ENCODE measurements at places on chromosomes 5 and 9. TPM values are rescaled to one million over a fixed set of nuclear protein-coding genes. Genes with fewer than 3 reads are reported as not detected.
A peak's percentile ranks its signal among the peaks of the same experiment; 100 is the strongest.

DNA sequence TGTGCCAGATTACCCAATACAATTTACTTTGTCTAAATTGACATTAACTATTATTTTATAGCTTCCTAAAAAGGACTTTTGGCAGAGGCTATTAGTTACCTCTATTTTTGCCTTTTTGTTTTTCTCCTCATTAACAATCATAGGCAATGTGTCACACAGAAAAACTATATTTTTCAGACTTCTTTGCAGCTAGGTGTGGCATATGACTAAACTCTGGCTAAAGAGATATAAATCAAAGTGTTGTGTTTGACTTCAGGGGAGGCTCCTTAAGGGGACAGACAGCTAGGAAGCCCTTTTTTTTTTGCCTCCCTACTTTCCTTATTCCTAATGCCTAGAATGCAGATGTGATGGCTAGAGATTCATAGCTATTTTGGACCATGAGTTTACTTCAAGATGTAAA, 19.7 kb upstream of the GCNT4 start:
- H3K27ac ChIP-seq = no peak overlapping the region
- no peaks in the 10 kb centered on the region for H3K36me3 ChIP-seq
- DNase-seq = no peak
- H3K4me1 ChIP-seq = no peaks in the 10 kb centered on the region

DNA sequence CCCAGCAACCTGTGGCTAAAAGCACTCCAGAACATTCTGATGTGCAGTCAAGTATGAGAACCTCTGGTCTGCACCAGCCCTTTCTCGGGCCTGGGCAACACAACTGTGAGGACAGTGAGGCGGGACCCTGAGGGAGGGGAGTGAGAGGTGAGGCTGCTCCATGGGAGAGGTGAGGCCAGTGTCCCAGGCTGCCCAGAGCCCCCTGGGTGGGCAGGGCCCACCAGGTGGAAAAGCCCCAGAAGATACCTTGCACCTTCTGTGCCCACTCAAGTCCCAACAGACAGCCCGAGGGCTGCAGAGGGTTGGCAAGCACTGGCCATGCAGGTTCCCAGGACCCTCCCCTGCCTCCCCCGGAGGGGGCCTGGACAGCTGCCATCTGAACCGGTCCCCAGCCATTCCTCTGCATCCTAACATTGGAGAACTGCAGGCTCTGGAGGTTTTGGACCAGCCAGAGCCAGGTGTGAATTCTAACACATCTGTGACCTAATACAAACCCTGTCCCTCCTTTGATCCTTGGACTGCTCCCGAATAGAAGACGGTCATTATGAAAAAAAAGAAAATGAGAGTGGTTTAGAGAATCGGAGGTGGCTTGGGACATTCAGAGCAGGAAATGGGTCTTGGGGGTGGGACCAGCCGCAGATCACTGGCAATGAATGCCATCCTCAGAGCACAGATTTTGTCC, 57.0 kb downstream of the DUSP1 start:
- H3K4me1 ChIP-seq = no peaks in the 10 kb centered on the region
- DNase-seq = no peak
- H3K4me3 ChIP-seq = no peak overlapping the region
- no peaks in the 10 kb centered on the region for H3K27me3 ChIP-seq
- no peaks in the 10 kb centered on the region for H3K36me3 ChIP-seq

- no peaks in the 10 kb centered on the region for H3K4me1 ChIP-seq
- no peaks in the 10 kb centered on the region for H3K27me3 ChIP-seq
- no peak for DNase-seq
- H3K4me3 ChIP-seq = no peak overlapping the region
Observed at GRCh38 chr5:170269579-170269978, 28.0 kb downstream of the LCP2 start.

GRCh38 chr5:51657340-51658240, 274.3 kb downstream of the ISL1 start:
- H3K27me3 ChIP-seq = no peaks in the 10 kb centered on the region
- H3K27ac ChIP-seq = no peak overlapping the region
- no peak overlapping the region for H3K4me3 ChIP-seq
- no peaks in the 10 kb centered on the region for H3K36me3 ChIP-seq
- no peaks in the 10 kb centered on the region for H3K4me1 ChIP-seq

GRCh38 chr5:105581988-105582690, 2019.5 kb upstream of the NUDT12 start:
- no peaks in the 10 kb centered on the region for H3K4me1 ChIP-seq
- H3K4me3 ChIP-seq = no peak overlapping the region
- no peak for DNase-seq
- H3K27me3 ChIP-seq = no peaks in the 10 kb centered on the region

DNA sequence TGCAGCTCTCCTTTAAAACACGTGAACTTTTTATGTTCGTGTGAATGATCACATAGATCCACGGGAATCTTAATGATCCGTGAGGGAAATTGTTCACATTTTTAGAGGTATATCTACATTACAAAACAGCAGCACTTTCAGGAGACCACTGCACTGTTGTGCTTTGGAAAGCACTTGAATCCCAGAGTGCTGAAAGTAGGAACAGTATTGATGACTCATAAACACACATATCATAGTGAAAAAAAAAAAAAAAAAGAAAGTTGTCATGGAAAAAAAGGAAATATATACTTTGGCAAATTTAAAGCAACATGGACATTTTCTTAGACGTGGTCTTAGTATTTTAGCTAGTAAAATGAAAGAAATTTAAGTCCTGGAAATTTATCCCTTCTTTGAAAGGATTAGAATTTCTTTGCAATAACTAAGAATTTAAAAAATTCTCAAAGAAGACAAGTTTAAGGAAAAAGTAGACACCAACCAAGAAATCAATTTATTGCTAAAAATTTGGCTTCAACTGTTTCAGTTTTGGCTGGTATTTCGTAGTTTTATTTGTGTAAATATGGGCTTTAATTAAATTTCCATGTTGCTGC, 55.4 kb downstream of the ADGRV1 start:
- H3K27me3 ChIP-seq = no peaks in the 10 kb centered on the region
- no peak for DNase-seq
- H3K36me3 ChIP-seq = no peaks in the 10 kb centered on the region
- H3K4me1 ChIP-seq = no peaks in the 10 kb centered on the region
- no peak overlapping the region for H3K4me3 ChIP-seq

DNA sequence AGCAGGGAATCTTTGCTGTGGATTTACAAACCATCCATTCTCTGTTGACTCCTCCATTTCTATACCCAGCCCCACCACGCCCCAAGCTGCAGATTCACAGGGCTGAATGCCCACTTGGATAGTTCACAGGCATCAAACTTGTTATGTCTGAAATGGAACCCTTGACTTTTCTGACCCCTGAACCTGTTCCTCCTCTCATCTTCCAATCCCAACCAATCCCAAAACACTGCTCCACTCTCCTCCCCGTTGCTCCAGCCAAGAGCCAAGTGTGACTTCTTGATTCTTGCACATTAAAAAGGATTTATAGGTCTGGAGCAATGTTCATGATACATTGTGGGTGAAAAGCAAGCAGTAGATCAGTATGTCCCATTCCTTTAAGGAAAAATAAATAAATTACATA, 145.6 kb downstream of the DAB2IP start:
- DNase-seq = no peak
- no peaks in the 10 kb centered on the region for H3K27me3 ChIP-seq
- no peak overlapping the region for H3K27ac ChIP-seq
- H3K4me3 ChIP-seq = no peak overlapping the region
- no peaks in the 10 kb centered on the region for H3K36me3 ChIP-seq
- H3K4me1 ChIP-seq = no peaks in the 10 kb centered on the region

DNA sequence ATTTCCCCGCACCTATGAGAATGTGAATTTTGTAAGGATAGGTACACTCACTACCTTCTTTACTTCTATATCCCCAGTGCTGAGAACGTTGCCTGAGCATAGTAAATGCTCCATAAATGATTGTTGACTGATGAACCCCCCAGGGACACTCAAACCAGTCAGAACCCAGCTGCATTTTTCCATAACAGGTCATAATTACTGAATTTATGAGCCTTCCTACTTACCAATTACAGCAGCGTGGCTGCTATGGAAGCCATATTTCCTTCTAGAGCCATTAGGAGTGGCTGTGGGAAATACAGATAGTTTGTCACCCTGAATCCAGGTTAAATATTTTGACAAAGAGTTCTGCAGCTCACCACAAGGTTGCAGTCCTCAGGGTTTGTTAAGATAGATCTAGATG, 135.0 kb downstream of the TAF11L14 start:
- H3K27ac ChIP-seq = no peak overlapping the region
- H3K4me3 ChIP-seq = no peak overlapping the region
- no peaks in the 10 kb centered on the region for H3K27me3 ChIP-seq
- no peaks in the 10 kb centered on the region for H3K36me3 ChIP-seq

DNA sequence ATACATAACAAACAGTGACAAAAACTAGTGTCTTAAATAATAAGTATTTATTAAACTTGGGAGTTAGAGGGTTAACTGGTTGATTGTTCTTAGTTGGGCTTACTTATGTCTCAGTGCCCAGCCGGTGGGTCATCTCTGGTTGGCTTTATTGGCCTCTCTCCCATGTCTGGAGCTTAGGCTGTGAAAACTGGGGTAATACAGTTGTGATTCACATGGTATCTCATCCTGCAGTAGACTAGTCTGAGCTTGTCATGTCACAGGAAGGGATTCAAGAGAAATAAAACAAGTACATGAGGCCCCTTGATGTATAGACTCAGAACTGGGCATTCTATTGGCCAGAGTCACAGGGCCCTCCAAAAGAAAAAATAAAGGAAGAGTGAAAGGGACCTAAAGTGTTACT, 466.4 kb upstream of the SMC2 start:
- no peaks in the 10 kb centered on the region for H3K4me1 ChIP-seq
- H3K4me3 ChIP-seq = no peak overlapping the region
- DNase-seq = no peak
- no peak overlapping the region for H3K27ac ChIP-seq
- no peaks in the 10 kb centered on the region for H3K27me3 ChIP-seq

GRCh38 chr5:2013301-2014057, 130.8 kb upstream of the IRX4 start:
- H3K4me1 ChIP-seq = no peaks in the 10 kb centered on the region
- no peaks in the 10 kb centered on the region for H3K36me3 ChIP-seq
- H3K4me3 ChIP-seq = no peak overlapping the region
- peak overlapping the region; percentile 48 for H3K27ac ChIP-seq
- no peak for DNase-seq

DNA sequence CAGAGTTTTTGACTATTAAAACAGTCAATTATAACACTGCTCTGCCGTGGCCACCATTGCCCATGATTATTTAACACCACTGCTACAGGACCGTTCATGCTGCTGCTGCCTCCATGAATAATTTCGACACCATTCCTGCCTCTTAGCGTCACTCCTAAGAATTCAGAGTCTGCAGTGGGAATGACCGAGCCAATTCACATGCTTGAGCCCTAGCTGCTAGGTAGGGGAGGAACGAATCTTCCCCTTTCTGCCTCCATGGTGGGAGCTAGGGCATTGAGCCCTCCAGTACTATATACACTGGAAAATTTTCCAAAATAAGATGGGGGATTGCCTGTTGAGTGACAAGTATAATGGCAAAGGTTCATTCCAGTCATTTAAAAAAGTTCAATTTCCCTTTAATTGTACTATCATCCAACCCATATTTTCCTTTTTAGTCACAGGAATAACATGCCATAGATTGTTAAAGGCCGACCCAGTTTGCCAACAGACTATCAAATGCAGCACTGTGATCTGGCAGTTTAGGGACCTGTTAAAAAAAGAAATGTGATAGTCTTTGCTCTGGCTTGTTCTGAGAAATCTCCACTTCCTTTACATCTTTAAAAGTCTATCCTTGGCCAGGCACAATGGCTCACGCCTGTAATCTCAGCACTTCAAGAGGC, 13.5 kb upstream of the B4GALT1 start:
- no peaks in the 10 kb centered on the region for H3K27me3 ChIP-seq
- no peak overlapping the region for H3K4me3 ChIP-seq
- DNase-seq = no peak
- no peak overlapping the region for H3K27ac ChIP-seq
- no peaks in the 10 kb centered on the region for H3K4me1 ChIP-seq

GRCh38 chr9:137383081-137383783, 39.7 kb downstream of the EXD3 start:
- DNase-seq = no peak
- H3K27ac ChIP-seq = no peak overlapping the region
- H3K4me3 ChIP-seq = no peak overlapping the region
- no peaks in the 10 kb centered on the region for H3K27me3 ChIP-seq
- H3K36me3 ChIP-seq = no peaks in the 10 kb centered on the region
- H3K4me1 ChIP-seq = no peaks in the 10 kb centered on the region

LHX2 gene
- total RNA-seq = not detected

GRM6 gene
- not detected for total RNA-seq

GABRB2 gene
- 10.7 TPM for total RNA-seq

PCDHB11 gene
- 2.7 TPM for total RNA-seq

Measured in breast epithelium (tissue), 4 donors.